ENCODE measurements at places on chromosomes 1 and 21.

DNA sequence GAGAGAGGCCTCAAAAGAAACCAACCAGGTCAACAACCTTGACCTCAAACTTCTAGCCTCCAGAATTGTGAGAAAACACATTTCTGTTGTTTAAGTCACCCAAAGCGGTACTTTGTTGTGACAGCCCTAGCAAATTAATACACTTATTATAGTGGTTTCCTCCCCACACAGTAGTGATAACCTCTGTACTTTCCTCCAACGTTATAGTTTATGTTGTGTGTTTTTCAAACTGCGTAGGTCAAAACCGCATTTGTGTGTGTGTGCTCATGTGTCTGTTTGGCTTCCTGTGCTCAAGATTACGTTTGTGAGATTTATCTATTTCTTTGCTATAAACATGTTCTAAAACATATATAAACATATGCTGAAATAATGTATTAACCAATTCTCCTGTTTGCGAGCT lies 667.8 kb upstream of the USP24 start:
- DNase-seq: no peak

DNA sequence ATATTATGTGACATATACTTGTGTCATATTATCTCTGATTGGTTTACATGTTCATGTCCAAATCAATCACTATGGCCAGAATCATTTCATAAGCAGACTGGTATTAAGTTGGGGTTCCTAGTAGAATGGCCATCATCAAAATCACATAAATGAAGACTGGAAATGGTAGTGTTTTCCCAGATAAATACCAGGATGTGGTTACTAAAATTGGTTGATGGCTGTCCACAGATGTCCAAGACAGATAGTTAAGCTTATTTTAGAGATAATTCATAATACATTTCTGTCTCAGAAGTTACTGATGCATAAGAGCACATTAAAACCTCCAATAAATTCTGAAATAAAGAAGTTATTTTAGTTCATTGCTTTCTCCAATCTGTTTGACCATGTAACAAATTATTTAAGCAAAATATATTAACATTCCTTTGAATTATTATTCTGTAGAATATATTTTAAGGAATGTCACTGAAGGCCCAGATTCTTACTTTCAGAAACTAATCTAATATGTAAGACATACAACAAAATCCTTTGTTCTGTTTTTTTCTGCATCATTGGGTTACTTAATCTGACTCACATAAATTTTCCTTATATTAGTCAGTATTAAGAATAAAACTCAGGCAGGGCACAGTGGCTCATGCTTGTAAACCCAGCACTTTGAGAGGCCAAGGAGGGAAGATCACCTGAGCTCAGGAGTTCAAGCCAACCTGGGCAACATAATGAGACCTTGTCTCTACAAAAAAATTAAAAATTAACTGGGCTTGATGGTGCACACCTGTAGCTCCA lies 483.9 kb downstream of the PTPRC start:
- DNase-seq: no peak

DNA sequence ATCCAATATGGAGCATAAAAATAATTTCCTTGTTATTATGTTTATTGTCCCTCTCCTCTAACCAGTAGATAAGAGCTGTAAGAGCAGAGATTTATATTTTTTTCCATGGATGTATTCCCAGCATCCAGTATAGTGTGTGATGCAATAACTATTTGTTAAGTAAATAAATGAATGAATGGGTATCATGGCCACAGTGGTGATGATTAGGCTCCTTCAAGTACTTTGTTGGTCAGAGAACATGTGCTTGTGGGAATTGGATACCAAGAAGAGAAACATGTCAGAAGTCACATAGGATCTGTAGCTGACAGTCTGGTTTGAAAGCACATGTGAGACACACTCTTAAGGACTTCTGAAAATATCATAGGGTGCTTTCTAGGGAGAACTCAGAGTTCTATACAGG lies 588.5 kb downstream of the AGBL4 start:
- no peak for DNase-seq

DNA sequence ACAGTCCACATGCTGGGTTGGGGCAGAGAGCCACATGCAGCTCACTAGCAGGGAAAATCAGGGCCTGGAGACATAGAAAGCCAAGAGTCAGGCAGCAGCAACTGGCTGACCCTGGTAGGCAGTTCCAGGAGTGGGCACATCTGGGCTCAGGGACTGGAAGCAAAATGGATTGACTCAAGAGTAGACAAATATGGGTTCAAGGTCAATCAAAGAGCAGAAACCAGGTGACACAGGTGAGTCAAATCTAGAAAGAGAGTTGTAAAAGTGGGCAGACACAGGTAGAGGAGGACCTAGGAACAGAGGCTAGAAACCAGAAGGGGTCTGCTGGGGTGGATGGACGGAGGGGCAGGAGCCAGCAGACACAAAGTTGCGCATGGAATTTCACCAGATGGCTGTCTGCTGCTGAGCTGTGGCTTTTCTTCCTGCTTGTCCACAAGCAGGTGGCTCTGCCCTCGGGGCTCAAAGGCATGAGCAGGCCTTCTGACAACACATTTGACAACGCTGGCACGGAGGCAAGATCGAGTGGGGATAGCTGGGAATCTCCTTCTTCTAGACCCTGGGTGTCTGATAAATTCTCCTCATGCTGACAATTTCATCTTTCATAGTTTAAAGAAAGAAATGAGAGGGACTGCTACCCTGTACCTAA lies 40.8 kb upstream of the IGSF3 start:
- no peak for DNase-seq

GRCh38 chr1:200967693-200968468 lies 55.6 kb downstream of the KIF21B start:
- DNase-seq: no peak

All from skin of body (tissue), 3 donors.